ENCODE measurements at places on chromosomes 5 and 9. TPM values are rescaled to one million over a fixed set of nuclear protein-coding genes. Genes with fewer than 3 reads are reported as not detected.

CPLANE1 gene
- polyA plus RNA-seq, result 6.4 TPM

ROR2 gene
- polyA plus RNA-seq, result not detected

C9orf50 gene
- not detected for polyA plus RNA-seq

TEX48 gene
- polyA plus RNA-seq, result not detected

BRINP1 gene
- 5.0 TPM for polyA plus RNA-seq

MAMDC2 gene
- polyA plus RNA-seq, result 2.0 TPM

DNA sequence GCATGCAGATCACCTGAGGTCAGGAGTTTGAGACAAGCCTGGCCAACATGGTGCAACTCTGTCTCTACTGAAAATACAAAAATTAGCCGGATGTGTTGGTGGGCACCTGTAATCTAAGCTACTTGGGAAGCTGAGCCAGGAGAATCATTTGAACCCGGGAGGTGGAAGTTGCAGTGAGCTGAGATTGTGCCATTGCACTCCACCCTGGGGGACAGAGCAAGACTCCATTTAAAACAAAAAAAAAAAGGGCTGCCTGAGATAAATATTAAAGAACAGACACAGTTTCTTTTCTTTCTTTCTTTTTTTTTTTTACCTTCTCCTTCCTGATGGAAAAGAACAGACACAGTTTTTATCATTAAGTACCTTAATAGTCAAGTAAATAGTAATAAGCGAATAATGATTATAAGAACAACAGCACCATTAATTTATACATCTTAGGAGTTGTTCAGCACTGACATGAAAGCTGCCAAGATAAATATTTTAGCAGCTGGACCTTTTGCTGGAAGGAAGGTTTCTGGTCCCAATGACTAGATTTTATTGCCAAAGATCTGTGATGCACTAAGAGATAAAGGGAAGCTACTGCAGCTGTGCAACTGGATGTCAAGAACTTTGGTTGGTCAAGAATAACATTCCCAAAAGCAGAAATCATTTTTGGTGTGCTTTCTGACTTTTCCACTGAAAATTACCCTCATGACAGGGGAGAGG is 7.0 kb downstream of the CENPP start:
- H3K27me3 ChIP-seq, result no peaks in the 10 kb centered on the region
- no peaks in the 10 kb centered on the region for H3K4me1 ChIP-seq
- H3K36me3 ChIP-seq, result no peaks in the 10 kb centered on the region
- DNase-seq, result no peak
- H3K27ac ChIP-seq, result no peak overlapping the region
- H3K4me3 ChIP-seq, result no peak overlapping the region

GRCh38 chr9:75941066-75941465 is 50.6 kb downstream of the PCSK5 start:
- H3K36me3 ChIP-seq, result no peaks in the 10 kb centered on the region
- no peaks in the 10 kb centered on the region for H3K27me3 ChIP-seq
- H3K4me1 ChIP-seq, result no peaks in the 10 kb centered on the region
- no peak overlapping the region for H3K4me3 ChIP-seq
- no peak for DNase-seq
- no peak overlapping the region for H3K27ac ChIP-seq

DNA sequence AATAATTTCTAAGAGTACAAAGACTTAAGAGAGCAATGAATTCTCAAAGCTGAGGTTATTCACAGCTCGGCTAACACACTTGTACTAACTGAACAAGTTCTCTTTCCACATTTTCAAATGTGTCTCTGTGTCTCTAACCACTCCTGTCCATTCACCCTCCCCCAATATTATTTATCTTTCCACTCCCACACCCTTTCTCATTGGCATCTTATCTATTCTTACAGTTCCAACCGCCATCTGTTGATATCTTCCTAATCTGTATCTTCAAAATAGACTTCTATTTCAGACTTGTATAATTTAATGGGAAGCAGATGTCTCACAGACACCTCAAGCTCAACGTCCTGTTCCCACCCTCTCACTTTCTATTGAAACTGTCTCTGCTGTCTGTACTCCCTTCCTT is 205.9 kb downstream of the ANXA1 start:
- no peak overlapping the region for H3K27ac ChIP-seq
- H3K27me3 ChIP-seq, result no peaks in the 10 kb centered on the region
- H3K4me3 ChIP-seq, result no peak overlapping the region

DNA sequence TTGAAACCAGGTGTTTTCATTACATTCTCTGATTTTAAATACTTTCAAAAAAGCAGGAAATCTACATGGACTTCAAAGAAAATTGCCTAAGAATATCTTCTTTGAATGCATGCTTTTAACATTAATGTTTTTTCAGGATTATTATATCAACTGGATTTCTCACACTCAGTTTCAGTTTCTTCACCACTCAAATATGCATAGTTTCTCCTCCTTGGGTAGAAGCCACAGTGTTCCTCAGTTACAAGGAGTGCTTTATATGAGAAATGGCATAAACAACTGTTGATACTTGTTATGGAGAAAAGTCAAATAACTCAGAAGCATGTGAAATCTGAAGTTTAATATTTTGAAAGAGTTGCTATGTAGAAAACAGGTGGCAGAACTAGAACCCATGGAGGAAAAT is 196.9 kb downstream of the DMRTA1 start:
- H3K4me3 ChIP-seq, result no peak overlapping the region
- no peak for DNase-seq
- H3K4me1 ChIP-seq, result no peaks in the 10 kb centered on the region

- DNase-seq, result no peak
- no peaks in the 10 kb centered on the region for H3K36me3 ChIP-seq
- H3K27me3 ChIP-seq, result no peaks in the 10 kb centered on the region
- no peaks in the 10 kb centered on the region for H3K4me1 ChIP-seq
- no peak overlapping the region for H3K27ac ChIP-seq
Measured at GRCh38 chr9:129653823-129654553, 11.5 kb upstream of the PRRX2 start.

GRCh38 chr5:158840193-158840592 is 259.5 kb downstream of the EBF1 start:
- H3K4me1 ChIP-seq, result peaks cover 2% of the 10 kb centered on the region
- no peak overlapping the region for H3K4me3 ChIP-seq
- no peak overlapping the region for H3K27ac ChIP-seq
- peaks cover 2% of the 10 kb centered on the region for H3K36me3 ChIP-seq
- no peaks in the 10 kb centered on the region for H3K27me3 ChIP-seq

- no peaks in the 10 kb centered on the region for H3K27me3 ChIP-seq
- no peaks in the 10 kb centered on the region for H3K36me3 ChIP-seq
- no peak overlapping the region for H3K4me3 ChIP-seq
- H3K4me1 ChIP-seq, result no peaks in the 10 kb centered on the region
Measured at GRCh38 chr5:38749861-38750260, 96.0 kb upstream of the OSMR start.

DNA sequence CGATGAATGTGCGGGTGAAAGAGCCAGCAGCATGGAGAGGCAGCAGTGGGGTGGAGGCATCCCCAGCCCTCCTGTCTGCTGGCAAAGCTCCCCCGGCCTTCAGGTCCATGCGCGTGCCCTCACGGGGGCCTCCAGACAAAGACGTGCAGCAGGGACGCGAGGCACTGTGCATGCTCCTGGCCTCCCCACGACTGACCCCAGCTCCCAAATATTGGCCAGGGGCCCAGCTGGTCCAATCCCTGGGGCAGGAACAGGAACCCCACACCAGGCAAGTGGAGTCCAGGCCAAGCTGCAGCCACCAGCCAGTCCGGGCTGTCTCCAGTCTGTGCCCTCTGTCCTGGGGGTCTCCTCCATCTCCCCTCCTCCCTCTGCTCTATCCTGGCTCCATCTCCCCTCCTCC is 33.5 kb upstream of the LRRC14B start:
- no peaks in the 10 kb centered on the region for H3K36me3 ChIP-seq
- H3K4me3 ChIP-seq, result no peak overlapping the region
- H3K27ac ChIP-seq, result no peak overlapping the region
- peak; percentile 51 for DNase-seq

GRCh38 chr5:61471352-61471751 is 139.3 kb downstream of the ZSWIM6 start:
- H3K36me3 ChIP-seq, result no peaks in the 10 kb centered on the region
- H3K27me3 ChIP-seq, result no peaks in the 10 kb centered on the region
- H3K27ac ChIP-seq, result no peak overlapping the region

DNA sequence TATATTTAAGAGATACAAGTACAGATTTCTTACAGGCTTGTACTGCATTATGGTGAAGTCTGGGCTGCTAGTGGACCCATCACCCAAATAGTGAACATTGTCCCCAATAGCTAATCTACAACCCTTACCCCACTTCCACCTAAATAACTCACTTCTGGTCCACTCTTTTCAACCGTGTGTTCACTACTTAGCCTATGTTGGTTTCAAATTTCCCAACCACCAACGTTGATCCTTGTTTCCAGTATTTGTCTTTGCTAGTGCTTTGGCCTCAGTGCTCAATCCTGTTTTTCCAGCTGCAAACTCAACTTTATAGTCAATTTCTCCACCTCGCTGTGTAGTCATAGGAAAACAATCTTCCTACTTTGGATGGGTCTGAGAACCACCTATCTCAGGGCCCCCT is 45.3 kb upstream of the TTC39B start:
- no peak overlapping the region for H3K27ac ChIP-seq
- no peak overlapping the region for H3K4me3 ChIP-seq
- no peak for DNase-seq
- no peaks in the 10 kb centered on the region for H3K27me3 ChIP-seq

GRCh38 chr5:131413605-131414559 is 150.0 kb downstream of the CDC42SE2 start:
- H3K27ac ChIP-seq, result no peak overlapping the region
- no peak for DNase-seq
- no peak overlapping the region for H3K4me3 ChIP-seq
- H3K4me1 ChIP-seq, result no peaks in the 10 kb centered on the region

DNA sequence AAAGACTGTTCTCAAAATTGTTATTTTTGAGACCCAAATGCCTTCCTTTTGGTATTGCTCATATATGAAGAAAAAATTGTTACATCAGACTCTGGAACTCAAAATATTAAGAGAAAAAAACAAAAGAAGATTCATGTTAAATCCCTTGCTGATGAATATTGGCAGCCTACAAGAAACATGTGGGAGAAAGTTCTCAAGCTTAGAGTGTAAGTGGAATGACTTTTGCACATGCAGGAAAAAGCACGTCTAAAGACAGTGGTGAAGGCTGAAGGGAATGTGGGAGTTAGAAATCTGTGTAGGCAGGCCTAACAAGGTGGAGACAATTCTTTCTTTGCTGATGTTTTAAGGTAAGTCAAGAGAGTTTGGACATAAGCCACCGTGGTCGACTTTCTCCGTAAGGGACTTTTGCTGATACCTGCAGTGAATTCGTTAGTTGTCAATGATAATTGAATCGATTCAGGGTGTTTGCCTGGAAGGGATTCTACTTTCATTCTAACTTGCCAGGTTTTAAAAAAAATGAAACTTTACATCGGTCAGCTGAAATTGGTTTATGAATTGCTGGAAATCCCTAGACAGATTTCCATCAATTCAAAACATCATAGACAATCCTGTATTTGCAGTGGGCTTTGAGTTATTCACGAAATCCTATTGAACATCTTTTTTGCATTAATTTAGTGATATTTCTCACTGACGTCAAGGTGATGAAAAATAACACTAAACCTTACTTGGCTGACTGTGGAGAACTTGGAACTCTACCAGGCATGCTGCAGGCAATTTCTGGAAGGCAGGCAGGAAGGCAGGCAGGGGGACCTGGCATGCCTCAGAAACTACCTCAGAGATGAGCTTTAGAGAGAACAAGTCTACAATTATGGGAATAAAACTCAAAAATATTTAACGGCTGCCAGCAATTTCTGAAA is 359.1 kb upstream of the ADAMTSL1 start:
- H3K4me3 ChIP-seq, result no peak overlapping the region
- H3K27ac ChIP-seq, result no peak overlapping the region
- peaks cover 5% of the 10 kb centered on the region for H3K4me1 ChIP-seq
- no peaks in the 10 kb centered on the region for H3K36me3 ChIP-seq
- no peaks in the 10 kb centered on the region for H3K27me3 ChIP-seq

GRCh38 chr9:83544002-83544698 is 5.9 kb upstream of the FRMD3 start:
- no peaks in the 10 kb centered on the region for H3K36me3 ChIP-seq
- H3K4me1 ChIP-seq, result no peaks in the 10 kb centered on the region
- no peaks in the 10 kb centered on the region for H3K27me3 ChIP-seq
- no peak for DNase-seq
- no peak overlapping the region for H3K4me3 ChIP-seq

- H3K27me3 ChIP-seq, result no peaks in the 10 kb centered on the region
- H3K4me1 ChIP-seq, result no peaks in the 10 kb centered on the region
- H3K36me3 ChIP-seq, result no peaks in the 10 kb centered on the region
Measured at GRCh38 chr9:79360387-79361347, 211.1 kb upstream of the TLE4 start.

GRCh38 chr9:81530310-81530810 is 159.0 kb downstream of the TLE1 start:
- no peak for DNase-seq
- no peaks in the 10 kb centered on the region for H3K27me3 ChIP-seq
- H3K27ac ChIP-seq, result no peak overlapping the region
- no peak overlapping the region for H3K4me3 ChIP-seq
- H3K36me3 ChIP-seq, result no peaks in the 10 kb centered on the region
- no peaks in the 10 kb centered on the region for H3K4me1 ChIP-seq

- H3K4me1 ChIP-seq, result no peaks in the 10 kb centered on the region
- H3K27me3 ChIP-seq, result no peaks in the 10 kb centered on the region
- DNase-seq, result peak; percentile 54
Measured at GRCh38 chr9:136826703-136827582, 15.3 kb upstream of the AJM1 start.

DNA sequence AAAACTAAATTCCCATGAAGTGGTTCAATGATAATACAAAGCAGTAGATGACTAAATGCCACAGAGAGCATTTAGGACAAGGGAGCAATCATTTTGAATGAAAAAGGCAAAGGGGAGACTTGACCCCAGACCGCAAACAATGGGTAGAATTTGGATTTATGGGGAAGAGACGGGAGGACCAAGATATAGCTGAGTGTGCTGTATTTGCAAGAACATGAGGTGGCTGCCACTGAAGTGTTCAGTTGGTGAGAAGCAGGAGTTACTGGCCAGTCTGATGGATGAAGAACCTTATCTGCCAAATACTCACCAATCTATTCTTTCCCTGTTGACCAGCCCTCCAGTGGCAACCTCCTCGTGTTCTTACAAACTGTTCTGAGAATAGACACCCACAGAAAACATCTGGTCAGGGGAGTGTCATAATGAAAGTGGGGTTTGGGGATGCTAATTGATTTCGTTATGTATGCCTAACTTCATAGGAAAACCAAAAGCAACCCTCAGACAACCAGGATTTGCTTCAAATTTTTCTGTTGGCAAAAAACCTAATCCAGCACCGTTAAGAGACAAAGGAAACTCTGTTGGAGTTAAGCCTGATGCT is 19.8 kb downstream of the TDRD7 start:
- H3K27ac ChIP-seq, result no peak overlapping the region
- H3K27me3 ChIP-seq, result no peaks in the 10 kb centered on the region
- H3K36me3 ChIP-seq, result peaks cover 7% of the 10 kb centered on the region
- no peak overlapping the region for H3K4me3 ChIP-seq

- H3K27me3 ChIP-seq, result no peaks in the 10 kb centered on the region
- H3K4me1 ChIP-seq, result peaks cover 8% of the 10 kb centered on the region
- H3K36me3 ChIP-seq, result no peaks in the 10 kb centered on the region
- peak overlapping the region; percentile 29 for H3K27ac ChIP-seq
- H3K4me3 ChIP-seq, result no peak overlapping the region
Measured at GRCh38 chr9:106880863-106881262, 17.9 kb downstream of the ZNF462 start.
